ENCODE measurements at places on chromosomes 3 and 15.

DNA sequence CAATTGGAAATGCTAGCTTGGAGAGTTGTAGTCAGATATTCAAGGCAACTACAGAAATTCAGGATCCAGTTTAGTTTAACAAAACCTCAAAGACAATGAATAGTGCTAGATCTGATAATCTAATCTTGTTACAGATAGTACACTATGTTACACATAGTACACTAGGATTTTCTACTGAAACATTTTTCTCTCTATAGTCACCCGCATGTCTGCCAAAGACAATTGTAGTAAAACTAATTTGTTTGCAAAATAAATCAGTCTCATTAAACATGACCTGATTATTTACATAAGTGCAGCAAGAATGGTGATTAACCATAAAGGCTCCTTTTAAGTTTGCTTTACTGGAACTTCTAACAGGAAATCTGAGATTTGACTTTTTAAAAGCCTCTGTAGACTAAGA lies 52.0 kb downstream of the ILDR1 start:
- DNase-seq: no peak

DNA sequence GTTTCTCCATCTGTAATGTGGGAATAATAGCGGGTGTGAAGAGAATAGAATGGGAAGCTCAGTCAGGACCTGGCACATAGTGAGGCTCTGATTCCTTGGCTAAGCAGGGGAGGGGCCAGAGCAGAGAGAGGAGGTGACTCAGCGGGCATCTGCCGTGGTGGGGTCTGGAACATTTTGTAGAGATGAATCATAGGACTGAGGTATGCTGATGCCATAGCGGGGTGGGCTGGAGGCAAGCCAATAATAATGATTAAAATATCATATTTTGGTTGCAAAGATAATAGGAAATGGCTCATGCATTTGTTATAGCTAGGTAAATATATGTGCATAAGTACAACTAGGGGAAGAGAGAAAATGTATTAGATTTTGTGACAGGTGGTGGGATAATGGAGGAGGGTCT lies 11.2 kb downstream of the TGM4 start:
- no peak for DNase-seq

DNA sequence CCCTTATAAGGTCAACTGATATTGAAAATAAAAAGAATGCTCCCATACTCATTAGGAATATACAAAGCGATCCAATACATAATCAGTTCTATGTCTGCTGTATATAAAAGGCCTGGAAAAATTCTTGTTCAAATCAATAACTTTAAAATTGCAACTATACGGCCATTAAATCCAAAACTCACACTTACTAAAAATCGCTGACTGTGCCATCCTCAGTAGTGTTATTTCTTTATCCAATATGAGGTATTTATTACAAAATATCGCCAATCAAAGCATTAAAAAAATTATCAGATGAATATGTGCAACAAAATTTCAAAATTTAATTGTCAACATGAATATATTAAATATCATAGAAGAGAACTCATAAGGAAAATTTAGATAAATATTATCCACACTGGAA lies 146.5 kb downstream of the PLD1 start:
- no peak for DNase-seq

- no peak for DNase-seq
These were observed 97.7 kb downstream of the CD47 start for GRCh38 chr3:107992976-107993684.
